CMK (cell line): ENCODE measurements at places on chromosomes 11 and 22.

DNA sequence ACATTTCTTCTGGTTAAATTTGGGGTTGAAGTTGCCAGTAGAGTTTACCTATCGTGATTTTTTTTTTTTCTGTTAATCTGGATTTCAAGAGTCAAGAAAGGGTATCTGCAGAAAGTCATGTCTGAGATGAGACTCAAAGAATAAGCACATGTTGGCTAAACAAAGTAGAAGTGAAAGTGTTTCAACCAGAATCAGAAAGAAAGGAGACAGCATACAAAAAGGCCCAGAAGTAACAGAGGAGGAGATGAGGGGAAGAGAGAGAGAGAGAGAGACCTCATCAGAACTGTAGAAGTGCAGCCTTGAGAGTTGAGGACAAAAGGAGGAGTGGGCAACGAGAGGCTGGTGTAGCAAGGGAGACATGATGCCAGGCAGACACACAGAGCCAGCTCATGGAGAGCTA lies 54.9 kb downstream of the SVIP start:
- DNase-seq: no peak

DNA sequence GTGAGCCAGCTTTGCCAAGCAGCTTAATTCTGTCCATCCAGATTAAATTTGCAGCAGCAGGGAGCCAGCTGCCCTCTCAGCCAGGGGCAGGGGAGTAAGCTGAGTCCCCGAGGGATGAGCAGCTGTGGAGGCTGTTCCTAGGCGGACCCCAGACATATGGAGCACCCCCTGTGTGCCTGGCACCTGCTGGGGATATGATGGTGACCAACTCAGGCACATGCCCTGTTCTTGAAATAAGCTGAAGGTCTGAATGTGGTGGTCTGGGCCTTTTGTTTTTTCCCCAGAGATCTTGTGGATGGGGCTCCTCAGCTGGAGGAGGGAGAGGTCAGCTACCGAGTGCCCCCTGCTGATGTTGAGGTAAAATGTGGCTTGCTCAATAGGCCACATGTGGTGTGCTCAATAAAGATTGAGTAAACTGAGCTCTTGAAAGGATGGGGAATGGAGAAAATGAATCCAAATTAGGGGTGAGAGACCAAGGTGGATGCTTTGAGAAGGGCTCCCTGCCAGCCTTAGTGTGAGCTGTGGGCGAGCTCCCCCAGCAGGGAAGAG lies 103.3 kb upstream of the NNMT start:
- DNase-seq: no peak

DNA sequence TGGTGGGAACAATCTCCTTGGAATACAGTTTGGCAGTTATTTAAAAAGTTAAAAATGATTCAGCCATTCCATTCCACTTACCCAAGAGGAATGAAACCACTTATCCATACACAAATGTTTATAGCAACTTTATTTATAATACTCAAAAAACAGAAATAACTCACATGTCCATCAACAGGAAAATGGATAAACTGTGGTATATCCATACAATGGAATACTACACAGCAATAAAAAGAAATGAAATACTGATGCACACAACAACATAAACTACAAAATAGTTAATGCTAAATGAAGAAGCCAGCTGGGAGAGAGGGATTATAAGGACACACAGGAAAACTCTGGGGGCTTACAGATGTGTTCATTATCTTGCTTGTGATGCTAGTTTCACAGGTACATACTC lies 64.7 kb downstream of the FCHSD2 start:
- no peak for DNase-seq

DNA sequence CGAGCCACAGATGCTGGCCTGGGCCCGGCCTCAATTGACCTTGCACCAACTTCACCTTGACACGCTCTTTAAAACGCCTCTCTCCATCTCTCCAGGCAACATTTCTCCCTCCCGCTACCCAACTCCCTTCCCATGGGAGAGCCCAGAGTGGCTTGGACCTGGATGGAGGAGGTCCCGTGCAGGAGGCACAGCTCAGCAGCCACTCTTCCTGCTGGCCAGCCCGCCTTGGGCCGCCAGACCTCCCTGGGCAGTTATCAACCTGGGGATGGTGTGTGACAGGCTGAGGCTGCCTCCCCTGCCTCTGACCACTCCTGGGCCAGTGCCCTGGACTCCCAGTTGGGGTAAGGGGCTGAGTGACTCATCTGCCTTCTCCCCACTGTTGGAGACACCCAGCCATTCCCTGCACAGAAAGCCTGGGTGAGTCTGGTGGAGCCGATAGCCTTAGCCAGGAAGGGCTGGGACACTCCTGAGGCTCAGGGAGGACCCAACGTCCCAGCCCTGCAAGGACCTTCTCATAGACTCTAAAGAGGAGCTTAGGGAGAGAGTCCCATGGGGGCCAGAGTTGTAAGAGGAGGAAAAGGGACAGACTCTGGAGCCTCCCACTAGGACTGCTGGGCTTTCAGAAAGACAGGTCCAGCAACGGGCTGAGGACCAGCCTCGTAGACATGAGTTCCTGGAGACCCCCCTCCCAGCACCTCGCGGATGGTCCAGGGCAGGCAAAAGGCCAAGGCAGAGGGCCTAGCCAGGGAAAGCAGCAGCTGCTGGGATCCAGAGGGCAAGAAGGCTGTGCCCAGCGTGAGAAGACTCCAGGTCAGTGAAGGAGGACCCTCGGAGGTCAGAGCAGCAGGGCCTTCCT lies 131.7 kb downstream of the CEP164 start:
- no peak for DNase-seq

DNA sequence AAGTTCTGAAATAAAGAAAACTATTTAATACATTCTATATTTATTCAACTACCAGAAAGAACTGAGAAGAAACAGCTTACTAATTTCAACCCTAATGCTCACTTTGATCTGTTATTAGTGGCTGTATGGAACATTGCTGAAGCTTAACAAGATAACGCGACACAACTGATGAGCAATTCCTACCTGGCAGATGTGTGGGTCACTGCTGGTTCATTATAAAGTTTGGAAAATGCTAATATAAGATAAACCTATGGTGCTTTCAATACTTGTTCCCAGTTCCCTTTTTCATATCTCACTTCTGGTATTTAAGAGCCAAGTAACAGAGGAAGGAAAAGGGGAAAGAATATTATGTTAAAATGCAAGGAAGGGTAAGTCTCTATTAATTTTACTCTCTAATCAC lies 10.5 kb downstream of the CTSC start:
- no peak for DNase-seq

DNA sequence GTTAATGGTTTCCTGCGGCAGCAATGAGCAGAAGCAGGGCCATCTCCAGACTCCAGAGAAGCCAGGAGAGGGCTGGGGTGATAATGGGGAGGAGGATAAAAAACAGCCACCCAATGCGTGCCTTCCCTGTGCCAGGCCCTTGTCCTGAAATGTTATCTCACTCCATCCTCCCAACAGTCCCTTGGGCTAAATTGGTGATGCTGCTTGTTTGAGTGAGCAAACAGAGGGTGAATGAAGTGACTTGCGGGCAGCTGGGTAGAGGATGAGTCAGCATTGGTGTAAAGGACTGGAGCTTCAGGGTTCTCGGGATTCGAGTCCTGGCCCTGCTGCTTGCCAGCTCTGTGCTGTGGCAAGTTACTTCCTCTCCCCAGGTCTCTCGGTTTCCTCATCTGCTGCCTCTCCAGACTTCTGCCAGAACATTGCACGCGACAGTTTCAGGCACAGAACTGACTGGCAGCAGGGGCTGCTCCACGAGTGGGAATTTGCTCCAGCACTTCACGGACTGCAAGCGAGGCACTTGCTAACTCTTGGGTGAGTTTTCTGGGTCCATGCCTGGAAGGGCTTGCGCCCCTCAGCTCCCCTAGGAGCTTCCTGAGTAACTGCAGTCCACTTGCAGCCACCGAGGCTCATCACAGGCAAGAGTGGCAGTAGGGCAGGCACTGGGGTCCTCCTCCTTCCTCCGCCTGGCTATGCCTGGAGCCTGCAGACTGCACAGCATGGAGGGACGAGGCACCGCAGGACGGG lies at the start of gene P2RY6:
Gene P2RY6 (plus strand): TSS at position 403 of the 744 bp plus-strand sequence. CDS start 24,181 bp downstream, outside the sequence.
- no peak for DNase-seq

DNA sequence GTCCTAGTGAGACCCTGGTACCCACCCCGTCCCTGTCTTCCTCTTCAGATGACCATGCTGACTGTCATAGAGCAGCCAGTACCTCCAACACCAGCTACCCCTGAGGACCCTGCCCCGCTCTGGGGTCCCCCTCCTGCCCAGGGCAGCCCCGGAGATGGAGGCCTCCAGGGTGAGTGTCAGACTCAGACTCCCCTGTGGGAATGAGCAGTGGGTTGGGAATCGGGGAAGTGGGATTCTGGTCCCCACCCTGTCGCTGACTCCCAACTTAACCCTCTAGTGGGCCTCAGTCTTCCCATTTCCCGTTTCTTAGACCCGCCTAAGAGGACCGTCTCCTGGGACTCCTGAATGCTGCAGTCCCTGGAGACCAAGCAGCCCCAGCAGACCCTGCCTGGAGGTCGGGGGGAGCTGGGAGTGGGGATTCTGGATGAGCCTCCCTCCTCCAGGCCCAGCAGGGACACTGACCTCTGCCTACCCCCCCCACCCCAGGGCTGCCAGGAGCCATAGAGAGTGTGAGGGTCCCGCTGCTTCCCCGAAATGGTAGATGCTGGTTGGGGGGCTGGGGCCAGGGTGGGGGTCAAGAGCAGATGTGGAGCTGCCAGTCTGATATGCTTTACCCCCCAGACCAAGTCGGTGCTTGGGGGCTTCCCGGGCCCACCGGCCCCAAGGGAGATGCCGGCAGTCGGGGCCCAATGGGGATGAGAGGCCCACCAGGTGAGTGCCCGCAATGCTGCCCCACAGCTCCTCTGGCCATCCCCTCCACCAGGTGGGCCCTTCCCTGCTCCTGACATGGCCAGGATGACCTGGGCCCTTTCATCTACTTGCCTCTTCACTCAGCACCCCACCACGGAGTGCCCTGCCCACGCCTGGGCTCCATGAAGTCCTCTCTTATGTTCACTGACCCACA lies 25.5 kb downstream of the EMID1 start:
- no peak for DNase-seq

DNA sequence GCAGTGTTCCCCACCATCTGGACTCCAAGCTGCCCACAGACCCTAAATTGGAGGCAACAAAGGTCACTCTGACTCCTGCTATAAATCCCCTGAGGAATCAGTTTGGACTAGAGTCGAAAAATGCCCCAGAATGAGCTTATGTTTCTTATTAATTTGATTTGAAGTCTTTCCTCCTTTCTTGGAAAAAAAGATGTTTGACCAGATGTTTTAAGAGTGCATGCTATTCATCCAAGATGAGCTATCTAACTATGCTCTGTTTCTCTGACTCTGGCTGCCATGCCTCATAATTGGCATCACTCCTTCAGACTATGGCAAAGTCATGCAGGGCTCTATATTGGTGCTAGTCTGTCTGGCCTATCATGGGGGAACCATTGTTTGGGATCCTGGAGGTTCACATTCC lies 174.0 kb downstream of the SPON1 start:
- no peak for DNase-seq

DNA sequence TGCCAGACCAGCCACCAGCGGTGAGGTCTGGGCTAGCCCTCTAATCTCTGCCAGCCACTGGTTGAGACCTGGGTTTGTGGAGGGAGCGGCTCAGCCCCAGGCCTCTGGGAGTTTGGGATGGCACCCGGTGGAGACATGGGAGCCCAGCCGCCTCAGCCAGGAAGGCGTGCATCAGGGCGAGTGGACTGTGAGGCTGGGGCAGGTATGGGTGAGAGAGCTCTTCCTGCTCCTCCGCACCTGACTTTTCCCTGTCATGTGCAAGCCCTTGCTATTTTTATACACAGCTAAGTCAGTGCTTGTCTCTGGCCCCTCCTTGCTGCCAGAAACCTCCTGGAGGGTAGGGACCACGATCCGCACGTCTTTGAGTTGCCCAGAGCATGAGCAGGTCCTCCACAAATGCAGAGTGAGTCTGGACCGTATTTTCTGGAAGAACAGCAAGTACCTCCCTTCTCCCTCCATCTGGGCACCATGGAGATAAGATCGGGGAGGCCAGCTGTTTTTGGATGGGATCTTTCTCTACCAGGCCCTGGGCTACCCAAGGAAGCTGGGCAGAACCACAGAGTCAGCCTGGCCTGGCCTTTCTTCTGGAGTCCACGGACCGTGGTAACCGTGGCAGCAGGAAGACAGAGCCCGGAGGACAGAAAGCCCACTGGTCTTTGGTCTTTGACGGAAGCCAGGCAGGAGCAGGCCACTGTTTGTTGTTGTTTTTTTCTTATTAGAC lies 53.3 kb downstream of the IGLL1 start:
- no peak for DNase-seq

GRCh38 chr11:15941206-15941770 lies 415.1 kb downstream of the SOX6 start:
- no peak for DNase-seq

- no peak for DNase-seq
Measured at GRCh38 chr11:69919659-69920344, 100.6 kb upstream of the FGF3 start.

DNA sequence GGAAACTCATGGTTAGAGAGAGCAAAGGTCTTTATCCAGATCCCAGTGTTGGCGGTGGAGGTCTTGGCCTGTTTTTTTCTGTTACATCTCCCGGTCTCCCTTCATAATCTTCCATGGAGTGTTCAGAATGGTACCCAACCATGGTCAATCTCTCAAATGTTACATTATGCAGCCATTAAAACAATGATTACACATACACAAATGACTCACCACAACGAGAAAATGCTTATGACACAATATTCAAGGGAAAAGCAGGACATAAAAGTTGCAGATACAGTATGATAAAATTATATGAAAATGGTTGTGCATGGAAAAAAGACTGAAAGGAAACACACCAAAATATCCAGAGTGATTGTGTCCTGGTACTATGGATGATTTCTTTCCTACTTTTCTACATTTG lies 17.8 kb upstream of the CSNK1E start:
- no peak for DNase-seq
